ENCODE measurements at places on chromosomes 4 and X.

DNA sequence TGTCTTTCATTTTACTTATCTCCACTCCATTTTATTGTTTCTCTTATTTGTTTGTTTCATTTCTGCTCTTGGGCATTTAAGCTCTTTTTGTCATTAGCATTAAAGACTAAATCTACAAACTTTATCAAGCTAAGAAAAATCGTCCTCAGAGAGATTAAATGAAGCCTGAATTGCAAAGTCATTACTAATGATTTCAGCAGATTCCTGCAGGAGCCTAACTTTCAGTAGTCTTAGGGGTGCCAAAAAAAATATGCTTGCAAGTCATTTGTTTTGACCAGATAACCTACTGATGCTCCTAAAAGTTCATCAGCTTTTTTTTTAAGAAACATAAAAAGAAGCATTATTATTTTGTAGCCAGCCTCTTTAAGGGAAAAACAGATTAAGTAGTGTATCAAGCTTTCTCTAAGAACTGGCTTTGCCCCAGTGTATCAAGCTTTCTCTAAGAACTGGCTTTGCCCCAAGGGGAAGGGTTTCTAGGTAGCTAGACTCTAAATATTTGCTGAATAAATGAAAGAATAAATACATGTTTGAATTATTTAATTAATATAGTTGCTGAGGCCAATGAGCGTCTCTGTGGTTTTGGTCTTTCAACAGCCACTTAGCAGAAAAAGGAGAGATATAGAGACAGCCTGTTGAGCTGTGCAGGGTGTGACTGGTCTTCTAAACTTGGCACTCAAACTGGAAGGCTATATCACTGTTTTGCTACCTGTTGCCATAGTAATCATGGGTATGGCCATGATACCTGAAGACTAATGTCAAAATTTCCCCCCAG is 174.2 kb downstream of the BTC start:
- no peak for DNase-seq

- DNase-seq, result no peak
Observed at GRCh38 chr4:186699881-186700397, 23.7 kb downstream of the FAT1 start.

GRCh38 chrX:95291561-95291960 is 1393.1 kb upstream of the DIAPH2 start:
- DNase-seq, result no peak

DNA sequence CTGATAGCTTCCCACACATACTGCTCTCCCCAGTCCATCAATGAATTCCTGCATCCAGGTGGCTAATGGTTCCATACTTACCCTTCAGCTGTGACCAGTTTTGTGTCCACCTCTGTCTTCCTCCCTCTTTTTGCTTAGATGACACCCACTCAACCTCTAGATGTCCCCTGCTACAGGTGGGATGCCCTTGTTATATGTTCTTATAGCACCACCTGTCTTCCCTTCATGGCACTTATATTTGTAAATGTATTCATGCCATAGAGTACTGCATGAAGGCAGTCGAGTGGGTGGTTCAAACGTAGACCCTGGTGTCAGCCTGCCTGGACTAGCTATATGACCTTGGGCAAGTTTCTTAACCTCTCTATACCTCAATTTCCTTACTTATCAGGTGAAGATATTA is 6.5 kb upstream of the USP46 start:
- no peak for DNase-seq

- DNase-seq, result no peak
Observed at GRCh38 chr4:188002323-188002722, 6.8 kb downstream of the ZFP42 start.
